ENCODE measurements at places on chromosomes 16 and 17. TPM values are rescaled to one million over a fixed set of nuclear protein-coding genes. Genes with fewer than 3 reads are reported as not detected.
A peak's percentile ranks its signal among the peaks of the same experiment; 100 is the strongest.

The BRD7 gene
- 59.1 TPM for total RNA-seq

The ERI2 gene
- 12.0 TPM for total RNA-seq

The AGRP gene
- not detected for total RNA-seq

The RNF43 gene
- total RNA-seq: not detected

The FN3K gene
- 10.0 TPM for total RNA-seq

The TPSD1 gene
- total RNA-seq: 2.8 TPM

The TACO1 gene
- total RNA-seq: 18.3 TPM

The KRTAP2-3 gene
- total RNA-seq: not detected

The HS3ST3B1 gene
- 3.3 TPM for total RNA-seq

The MMP15 gene
- total RNA-seq: 4.5 TPM

The NXPH3 gene
- total RNA-seq: 24.4 TPM

The CHAD gene
- total RNA-seq: not detected

The CACNG5 gene
- not detected for total RNA-seq

- ATAC-seq: no peak
These were observed 119.6 kb downstream of the CDH11 start for GRCh38 chr16:65002265-65002664.

- no peak for ATAC-seq
These were observed 41.5 kb downstream of the MYH10 start for GRCh38 chr17:8588877-8589554.

- peak; percentile 85 for ATAC-seq
These were observed 61.3 kb upstream of the KIFC3 start for GRCh38 chr16:57863434-57864160.

- no peak for ATAC-seq
These were observed 15.0 kb upstream of the PEMT start for GRCh38 chr17:17606416-17607000.

DNA sequence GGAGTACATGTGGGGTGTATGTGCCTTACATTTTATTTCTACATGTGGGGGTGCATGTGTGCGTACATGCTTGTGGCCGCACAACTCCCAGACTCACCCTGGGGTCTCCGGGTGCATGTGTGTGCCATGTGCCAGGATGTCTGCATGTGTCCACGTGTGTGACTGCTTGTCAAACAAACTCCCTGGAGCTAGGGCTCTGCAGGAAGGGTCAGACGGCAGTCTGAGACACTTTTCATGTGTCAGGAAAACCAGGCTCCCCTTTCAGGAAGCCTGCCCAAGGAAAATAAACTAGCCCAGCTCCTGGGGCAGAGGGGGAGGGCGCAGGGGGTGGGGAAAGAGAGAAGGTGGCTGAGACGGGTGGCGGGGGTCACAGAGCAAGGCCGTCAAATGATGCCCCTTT lies 44.7 kb downstream of the FZD2 start:
- ATAC-seq: no peak

- ATAC-seq: no peak
These were observed 9.9 kb upstream of the ATP1B2 start for GRCh38 chr17:7640783-7641182.

GRCh38 chr17:27951872-27952271 lies 58.7 kb upstream of the LYRM9 start:
- ATAC-seq: no peak

DNA sequence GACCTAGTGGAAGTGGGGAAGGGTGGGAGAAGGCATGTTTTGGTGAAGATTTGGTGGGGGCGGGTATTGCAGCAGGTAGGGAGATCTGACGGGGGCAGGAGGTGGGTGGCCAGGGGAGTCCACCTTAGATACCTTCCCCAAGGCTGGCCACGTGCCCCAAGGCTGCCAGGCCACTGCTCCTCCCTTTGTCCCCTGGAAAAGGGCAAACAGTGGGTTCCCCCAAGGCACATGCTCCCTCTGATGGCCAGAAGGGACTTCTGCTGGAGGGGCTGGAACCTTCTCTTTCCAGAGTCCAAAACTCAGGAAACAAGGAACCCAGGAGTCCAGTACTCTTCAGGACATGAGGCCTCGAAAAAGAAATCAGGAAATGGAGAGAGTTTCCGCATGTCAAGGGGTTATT lies 6.2 kb upstream of the PSMD3 start:
- no peak for ATAC-seq

GRCh38 chr17:74702116-74702871 lies 10.4 kb downstream of the CD300LF start:
- ATAC-seq: no peak

DNA sequence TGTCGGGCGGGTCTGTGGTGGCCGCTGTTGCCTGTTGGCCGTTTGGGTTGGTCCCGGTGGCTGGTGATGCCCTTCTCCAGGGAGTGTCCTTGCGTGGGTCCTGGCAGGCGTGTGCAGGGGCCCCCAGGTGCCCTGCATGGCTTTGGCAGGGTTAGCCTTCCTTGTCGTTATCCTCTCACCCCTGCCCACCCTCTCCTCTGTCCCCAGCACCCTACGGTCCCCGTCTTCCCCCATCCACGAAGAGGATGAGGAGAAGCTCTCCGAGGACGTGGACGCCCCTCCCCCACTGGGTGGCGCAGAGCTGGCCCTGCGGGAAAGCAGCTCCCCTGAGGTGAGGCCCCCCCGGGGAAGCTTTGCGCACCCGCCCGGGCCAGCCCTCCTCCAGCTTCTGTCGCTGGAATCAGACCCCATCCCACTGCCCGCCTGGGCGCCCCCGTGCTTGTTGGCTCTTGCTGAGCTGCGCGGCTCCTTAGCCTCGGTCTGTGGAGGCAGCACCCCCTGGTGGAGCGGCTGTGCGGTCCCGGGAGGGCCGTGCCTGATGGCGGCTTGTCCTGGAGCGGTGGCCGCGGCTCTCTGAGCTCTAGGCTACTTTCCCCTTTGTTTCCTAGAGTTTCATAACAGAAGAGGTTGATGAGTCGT lies 10.6 kb upstream of the NUDT16L1 start:
- ATAC-seq: peak; percentile 29

DNA sequence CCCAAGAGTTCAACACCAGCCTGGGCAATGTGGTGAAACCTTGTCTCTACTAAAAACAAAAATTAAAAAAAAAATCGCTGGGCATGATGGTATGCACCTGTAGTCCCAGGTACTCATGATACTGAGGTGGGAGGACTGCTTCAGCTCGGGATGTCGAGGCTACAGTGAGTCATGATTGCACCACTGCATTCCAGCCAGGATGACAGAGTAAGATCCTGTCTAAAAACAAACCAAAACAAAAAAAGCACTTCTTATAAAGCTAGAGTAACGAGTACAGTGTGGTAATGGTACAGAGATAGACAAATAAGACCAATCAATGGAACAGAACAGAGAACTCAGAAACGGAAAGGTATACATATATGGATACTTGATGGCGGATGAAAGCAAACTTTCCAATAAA lies 4.4 kb downstream of the NSMCE1 start:
- ATAC-seq: peak; percentile 69

- ATAC-seq: no peak
These were observed 130.3 kb downstream of the ZNF423 start for GRCh38 chr16:49725651-49726050.

DNA sequence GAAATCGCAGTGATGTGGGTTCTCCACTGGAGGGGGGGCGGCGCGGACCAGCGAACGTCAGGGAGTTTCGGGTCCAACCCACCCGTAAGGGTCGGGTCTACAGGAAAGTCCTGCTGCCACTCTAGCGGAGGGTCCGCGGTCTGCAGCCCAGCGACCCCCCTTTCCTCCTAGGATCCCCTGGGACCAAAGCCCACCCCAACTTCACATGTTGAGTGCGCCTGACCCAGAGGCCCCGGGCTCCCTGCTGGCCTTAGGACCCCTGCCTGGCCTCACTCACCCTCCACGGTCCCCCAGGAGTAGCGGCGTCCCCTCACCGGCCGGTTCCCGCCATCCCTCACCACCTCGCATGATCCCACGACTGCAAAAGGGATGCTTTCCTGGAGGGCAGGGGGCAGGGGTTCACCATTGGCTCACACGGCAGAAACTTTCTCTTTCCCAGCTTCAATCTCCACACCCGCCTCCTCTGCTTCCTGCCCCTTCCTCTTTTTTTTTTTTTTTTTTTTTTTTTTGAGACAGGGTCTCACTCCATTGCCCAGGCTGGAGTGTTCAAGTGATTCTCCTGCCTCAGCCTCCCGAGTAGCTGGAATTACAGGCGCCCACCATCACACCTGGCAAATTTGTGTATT lies 3.1 kb downstream of the SEPTIN1 start:
- no peak for ATAC-seq

- no peak for ATAC-seq
These were observed 17.8 kb downstream of the TELO2 start for GRCh38 chr16:1510941-1511351.

DNA sequence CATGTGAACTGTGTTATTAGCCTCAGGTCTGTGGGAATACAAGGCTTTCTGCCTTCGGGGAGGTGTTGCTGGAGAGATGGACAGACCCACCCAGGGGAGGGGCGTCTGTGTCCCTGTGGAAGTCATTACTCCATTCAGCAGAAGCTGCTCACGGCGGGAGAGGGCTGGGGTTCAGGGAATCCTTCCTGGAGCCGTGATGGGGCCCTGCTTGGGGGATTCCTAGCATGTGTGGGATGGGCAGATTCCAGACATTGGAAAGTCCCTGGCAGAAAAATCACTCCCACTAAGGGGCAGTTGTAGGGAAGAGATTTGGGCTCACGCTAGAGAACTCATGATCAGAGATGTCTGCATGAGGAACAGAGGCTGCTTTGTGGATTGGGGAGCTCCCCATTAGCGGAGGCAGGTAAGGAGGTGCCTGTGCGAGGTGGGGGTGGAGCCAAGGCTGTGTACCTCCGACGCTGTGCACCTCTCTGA lies 56.3 kb upstream of the IL34 start:
- ATAC-seq: peak; percentile 9

GRCh38 chr17:17792551-17793377 lies 44.0 kb downstream of the SREBF1 start:
- peak; percentile 50 for ATAC-seq

DNA sequence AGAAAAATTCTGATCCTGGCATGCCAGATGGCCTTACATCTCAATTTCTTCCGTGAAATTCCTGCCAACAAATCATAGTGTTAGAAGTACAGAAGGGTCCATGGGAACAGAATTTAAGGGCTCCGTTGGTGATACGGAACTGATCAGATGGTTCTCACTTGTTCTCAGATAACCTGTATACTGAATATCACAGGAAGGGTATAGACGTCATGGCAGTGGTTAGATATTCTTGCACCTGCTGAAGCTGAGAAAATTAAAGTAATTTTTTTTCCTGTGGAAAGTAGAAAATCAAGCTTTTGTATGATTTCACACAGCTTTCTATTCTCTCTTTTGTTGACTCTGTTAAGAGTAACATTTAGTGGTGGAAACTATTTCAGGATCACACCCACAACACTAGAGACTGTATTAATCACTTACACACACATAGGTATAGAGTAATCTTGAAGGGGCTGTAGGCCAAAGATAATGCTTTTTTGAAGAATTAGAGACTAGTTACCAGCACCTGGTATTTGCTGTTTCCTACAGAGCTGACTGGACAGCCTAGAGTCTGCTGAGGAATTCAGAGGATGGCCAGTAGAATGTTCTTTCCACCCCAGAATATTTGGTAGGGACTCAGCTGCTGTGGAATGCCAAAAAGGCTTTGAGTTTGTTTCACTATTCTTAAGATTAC lies 7.5 kb downstream of the TENT4B start:
- no peak for ATAC-seq

DNA sequence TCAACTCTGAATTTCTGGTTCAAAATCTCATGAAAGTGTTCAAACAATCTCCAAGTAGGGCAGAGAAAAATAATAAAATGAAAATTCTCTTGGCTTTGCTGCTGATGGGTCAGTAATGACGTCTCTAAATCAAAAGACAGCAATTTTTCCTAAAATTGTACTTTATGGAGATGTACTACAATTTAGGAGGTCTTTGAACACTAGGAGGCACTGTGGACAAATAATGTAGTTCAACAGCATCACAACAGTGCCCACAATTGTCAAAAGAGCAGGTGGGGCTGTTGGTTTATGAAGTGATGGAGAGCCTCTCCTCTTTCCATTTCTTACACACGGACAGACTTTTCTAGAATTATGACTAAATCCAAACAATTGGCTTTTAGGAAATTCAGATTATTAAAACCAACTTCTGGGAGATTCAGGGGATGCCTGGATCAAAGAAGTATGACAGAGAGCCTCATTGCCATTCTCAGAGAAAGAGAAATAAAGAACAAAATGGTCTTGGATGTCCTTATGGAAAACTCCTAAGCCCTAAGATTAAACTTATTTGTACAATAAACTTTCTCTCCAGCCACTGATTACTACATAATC lies 23.8 kb downstream of the EZH1 start:
- ATAC-seq: peak; percentile 71

GRCh38 chr17:75679706-75680211 lies 12.6 kb downstream of the SAP30BP start:
- peak; percentile 65 for ATAC-seq

- no peak for ATAC-seq
These were observed 5.2 kb downstream of the P4HB start for GRCh38 chr17:81854974-81855774.

- no peak for ATAC-seq
These were observed 2.4 kb downstream of the PGAP6 start for GRCh38 chr16:379183-379960.
